ENCODE measurements at places on chromosomes 7 and 10.

GRCh38 chr10:103942866-103943265 is 24.1 kb upstream of the SLK start:
- DNase-seq, result no peak

DNA sequence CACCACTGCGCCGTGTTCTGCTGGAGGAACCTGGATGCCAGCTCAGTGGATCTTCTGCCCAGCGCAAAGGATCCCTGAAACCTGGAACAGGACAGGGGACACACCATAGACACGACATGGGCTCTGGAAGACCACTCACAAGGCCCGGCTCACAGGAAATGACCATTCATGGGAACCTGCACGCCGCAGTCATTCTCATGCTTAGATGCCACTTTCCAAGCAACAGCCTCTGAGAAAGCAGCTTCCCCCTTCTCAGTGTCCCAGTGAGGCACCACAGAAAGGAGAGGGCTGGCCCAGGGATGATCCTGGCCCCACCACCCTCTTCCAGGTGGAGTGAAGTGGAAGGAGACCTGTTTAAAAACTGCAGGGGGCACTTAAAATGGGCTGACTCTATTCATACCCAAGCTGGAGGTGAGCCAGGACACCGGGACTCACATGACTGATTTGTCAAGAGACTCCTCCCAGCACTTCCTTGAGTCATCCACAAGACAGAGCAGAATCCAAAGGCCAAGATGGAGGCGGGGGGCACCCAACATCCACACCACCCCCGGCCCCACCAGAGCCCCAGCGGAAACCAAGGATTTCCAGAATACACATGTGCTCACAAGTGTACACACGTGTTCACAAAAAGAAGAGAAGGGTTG is 11.2 kb downstream of the CTBP2 start:
- no peak for DNase-seq

DNA sequence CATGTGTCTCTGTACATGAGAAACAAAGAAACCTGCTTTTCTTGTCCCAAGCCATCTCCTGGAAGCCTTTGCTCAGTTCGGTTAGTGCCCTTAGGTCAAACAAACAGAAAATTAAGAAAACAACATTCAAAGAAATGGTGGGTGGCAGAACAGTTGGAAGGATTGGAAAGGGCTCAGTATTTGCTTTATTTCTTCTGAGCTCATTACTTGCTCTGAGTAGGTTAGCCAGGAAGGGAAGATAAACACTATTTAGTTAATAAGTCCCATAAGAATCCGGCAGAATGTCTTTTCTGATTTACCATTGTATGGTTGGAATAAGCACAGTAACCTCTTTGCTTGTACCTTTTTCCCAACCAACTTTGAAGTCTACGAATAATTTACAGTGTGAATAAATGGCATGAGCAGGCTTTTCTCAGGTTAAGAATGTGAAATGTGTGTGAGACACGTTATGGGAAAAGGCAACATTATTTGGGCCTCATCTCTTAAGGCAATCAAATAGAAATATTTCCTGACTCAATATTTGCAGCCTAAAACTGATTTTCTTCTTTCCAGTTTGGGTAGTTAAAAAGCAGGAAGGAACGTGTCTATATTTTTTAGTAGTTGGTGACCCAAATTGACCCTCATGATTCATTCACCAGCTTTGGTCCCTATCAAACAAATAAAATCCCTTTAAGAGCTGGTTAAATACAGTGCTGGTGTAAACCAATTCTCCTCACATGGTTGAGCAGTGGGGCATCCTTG is 158.5 kb downstream of the DKK1 start:
- DNase-seq, result no peak

- no peak for DNase-seq
Observed at GRCh38 chr7:98216941-98217622, 5.8 kb downstream of the BHLHA15 start.

GRCh38 chr7:149209518-149210269 is 14.3 kb downstream of the ZNF282 start:
- peak; percentile 13 for DNase-seq

DNA sequence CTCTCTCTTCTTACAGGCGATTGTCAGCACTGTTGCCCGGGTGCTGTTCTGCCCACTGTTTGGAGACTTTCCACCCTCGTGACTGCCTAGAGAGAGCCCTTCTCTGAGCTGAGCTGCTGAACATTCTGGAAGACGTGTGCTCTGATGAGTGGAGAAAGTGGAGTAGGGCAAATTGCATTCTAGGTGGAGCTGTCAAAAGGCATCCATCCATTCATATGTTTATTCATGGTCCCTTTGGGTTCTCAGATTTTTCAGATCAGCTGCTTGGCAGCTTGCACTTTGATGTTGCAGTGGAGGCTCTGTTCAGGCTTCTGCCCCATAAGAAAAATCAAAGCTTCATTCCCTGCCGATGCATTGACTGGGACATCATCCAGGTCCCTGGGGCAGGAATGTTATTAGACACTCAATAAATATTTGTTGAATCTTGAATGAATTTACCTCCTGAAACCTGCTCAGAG is 120.7 kb upstream of the EEPD1 start:
- DNase-seq, result no peak

- DNase-seq, result no peak
Observed at GRCh38 chr10:89301232-89301631, 614 bp upstream of the IFIT2 start.

- DNase-seq, result no peak
Observed at GRCh38 chr10:123479640-123480039, 186.5 kb upstream of the GPR26 start.

DNA sequence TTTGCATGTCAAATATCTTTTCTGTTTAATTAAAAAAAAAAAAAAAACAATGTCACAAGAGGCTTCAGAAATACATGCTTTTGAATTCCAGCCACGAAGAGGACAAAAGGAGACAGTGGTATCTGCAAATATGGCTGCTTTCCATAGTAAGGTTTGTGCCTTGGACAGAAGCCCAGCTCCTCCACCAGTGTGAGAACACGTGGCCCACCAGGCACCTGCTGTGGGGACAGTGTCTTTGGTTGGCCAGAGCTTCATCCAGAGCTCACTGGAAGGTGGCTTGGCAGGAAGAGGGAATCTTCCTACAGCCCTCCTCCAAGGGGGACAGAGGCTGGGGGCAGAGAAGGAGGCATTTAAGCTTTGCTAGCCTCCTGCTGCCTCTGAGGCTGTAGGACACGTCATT is 144.6 kb downstream of the GLCCI1 start:
- no peak for DNase-seq

GRCh38 chr10:76287856-76288255 is 856.4 kb downstream of the LRMDA start:
- DNase-seq, result no peak

- DNase-seq, result no peak
Observed at GRCh38 chr7:22001345-22002004, 55.8 kb upstream of the CDCA7L start.

- DNase-seq, result no peak
Observed at GRCh38 chr7:26618898-26619297, 245.5 kb downstream of the SKAP2 start.

DNA sequence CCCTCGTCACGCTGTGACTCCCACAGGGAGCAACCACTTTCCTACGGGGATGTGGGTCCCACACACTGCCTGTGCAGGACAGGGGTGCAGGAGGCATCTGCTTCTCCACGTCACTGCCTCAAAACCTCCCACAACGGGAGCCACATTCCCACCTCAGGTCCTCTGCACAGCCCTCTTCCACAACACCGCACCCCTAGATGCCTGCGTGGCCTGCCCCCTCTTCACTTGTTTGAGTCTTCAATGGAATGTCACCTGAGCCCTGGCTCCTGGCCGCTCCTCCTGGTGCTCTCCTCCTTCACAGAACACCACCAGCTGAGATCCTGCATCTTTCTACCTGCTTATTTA is 73.6 kb downstream of the MAD1L1 start:
- no peak for DNase-seq

- DNase-seq, result no peak
Observed at GRCh38 chr10:45550903-45551786, 121.4 kb downstream of the ZFAND4 start.

DNA sequence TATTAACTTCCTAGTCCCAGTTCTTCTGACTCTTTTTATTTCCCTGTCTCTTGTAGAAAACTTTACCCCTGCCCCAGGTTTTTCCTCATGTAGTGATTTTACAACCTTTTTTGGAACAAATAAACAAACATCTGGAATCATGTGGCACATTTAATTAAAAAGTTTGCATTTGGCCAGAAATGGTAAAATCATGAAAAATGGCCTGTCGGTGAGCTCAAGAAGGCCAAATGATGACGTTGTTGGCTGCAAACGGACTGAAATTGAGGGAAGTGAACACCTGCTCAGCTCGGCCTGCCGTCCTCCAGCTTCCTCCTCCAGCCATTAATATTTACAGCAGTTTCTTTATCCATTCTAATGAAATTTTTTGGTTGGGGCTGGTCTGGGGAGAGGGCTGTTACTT is 902.8 kb downstream of the LRMDA start:
- DNase-seq, result no peak

GRCh38 chr10:123380491-123381085 is 226.4 kb downstream of the BUB3 start:
- DNase-seq, result no peak

GRCh38 chr10:22345301-22346095 is at the start of gene SPAG6:
TSS of gene SPAG6 (plus strand) at chr10:22345496. CDS start at chr10:22345612, 116 bp downstream.
- DNase-seq, result no peak

DNA sequence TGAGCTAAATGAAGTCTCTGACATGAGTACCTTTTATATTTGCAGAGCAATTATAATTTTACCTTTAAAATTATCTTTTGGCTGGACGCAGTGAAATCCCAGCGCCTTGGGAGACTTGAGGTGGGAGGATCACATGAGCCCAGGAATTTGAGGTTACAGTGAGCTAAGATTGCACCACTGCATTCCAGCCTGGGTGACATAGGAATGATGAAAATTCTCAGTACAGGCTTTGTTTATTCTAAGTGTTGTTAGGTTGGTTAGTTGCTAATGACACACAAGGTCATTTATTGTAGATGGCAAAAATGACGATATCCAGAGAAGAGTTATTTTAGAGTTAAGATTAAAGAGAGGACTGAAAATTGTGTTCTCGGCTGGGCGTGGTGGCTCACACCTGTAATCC is 87.6 kb downstream of the XRCC2 start:
- no peak for DNase-seq

DNA sequence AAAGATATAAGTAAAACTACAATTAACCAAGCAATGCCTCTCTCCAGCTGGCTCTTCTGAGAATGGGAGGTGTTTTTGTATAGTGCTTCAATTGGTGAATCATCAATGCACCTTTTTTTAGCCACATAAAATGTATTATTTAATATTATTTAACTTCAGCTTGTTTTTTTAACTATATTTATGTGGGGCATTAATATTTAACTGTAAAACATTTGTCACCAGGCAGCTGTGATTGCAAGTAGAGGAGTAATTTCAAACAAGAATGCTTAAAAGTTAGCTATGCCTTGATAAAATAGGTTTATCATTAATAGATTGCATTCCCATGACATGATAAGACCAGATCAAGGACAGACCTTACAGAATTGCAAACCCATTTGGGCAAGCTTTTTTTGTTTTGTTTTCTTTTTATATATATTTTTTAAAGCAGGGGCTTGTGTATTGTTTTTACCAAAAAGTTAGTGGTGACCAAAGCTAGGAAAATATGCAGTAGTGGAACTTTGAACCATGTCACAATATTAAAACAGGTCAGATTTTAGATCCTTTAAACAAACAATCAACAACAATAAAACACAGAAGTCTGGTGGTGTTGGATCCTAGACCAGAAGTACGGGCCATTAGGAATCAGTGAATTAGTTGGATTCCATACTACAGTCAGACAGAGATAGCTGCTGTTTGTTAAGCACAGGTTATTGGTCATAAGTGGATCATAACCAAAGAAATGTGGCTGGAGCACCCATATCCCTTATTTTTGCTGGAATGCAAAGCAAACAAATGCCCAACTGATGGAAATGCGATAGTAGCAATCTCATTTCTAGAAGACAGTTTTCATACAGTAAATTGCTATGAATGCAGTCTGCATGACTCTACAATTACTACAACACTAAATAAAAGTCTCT is 2.9 kb downstream of the CAV2 start:
- DNase-seq, result no peak

GRCh38 chr7:76187272-76187671 is 14.4 kb upstream of the SRRM3 start:
- DNase-seq, result no peak

DNA sequence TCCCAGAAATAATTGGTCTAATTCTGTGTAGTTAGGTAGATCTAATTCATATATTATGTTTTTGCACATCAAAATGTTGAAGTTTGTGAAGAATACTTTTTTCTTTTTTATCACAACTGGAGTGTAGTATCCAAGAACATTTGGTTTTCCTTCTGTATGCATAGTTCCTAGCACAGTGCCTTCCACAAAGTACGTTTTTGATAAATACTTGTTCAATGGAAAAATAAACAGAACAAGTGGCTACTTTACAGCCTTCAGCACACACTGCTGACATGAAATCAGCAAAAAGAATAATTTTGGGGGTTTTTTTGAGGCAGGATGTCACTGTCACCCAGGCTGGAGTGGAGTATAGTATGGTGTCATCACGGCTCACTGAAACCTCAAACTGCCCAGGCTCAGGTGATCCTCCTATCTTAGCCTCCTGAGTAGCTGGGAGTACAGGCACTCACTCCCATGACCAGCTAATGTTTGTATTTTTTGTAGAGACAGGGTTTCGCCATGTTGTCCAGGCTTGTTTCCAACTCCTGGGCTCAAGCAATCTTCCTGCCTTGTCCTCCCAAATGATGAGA is 27.9 kb downstream of the TARP start:
- DNase-seq, result no peak

GRCh38 chr7:83701736-83702135 is 52.8 kb upstream of the SEMA3E start:
- DNase-seq, result no peak

DNA sequence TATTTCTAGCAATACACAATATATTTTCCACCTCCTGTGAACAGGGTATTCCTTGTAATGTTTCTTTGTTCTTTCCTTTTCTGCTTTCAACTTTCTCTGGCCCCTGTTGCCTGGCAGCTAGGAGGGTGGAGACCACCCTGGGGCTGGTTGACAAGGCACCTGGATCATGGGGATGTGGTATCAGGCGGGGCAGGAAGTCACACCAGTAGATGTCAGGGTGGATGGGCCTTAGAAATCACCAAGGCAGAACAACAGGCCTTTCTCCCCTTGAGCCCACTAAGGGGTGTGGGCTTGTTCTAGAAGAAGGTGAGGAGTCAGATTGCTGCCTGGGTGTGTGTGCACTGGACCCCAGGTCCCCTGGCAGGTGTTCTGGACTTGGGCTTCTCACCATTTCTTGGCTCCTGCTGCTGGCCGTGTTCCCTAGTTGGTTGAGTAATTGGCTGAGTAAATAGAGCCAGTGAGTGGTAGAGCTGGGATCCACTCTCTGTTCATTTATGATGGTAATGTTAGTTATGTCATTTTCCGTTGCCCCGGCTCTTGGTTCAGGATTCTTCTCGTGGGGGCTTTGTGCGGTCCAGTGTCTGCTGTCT is 24.9 kb downstream of the ZNF783 start:
- no peak for DNase-seq

- DNase-seq, result no peak
Observed at GRCh38 chr10:116831086-116831485, 18.2 kb upstream of the ENO4 start.

GRCh38 chr7:100804681-100805431 is 22.5 kb downstream of the EPHB4 start:
- DNase-seq, result no peak

GRCh38 chr10:6543431-6544005 is 36.6 kb downstream of the PRKCQ start:
- peak; percentile 7 for DNase-seq

GRCh38 chr7:137804836-137805235 is 41.9 kb downstream of the DGKI start:
- no peak for DNase-seq

GRCh38 chr7:140209866-140210609 is 33.3 kb upstream of the KDM7A start:
- DNase-seq, result no peak

GRCh38 chr7:87119581-87119980 is 32.7 kb upstream of the DMTF1 start:
- no peak for DNase-seq
